ENCODE measurements at places on chromosomes 2 and 18.
A peak's percentile ranks its signal among the peaks of the same experiment; 100 is the strongest.

DNA sequence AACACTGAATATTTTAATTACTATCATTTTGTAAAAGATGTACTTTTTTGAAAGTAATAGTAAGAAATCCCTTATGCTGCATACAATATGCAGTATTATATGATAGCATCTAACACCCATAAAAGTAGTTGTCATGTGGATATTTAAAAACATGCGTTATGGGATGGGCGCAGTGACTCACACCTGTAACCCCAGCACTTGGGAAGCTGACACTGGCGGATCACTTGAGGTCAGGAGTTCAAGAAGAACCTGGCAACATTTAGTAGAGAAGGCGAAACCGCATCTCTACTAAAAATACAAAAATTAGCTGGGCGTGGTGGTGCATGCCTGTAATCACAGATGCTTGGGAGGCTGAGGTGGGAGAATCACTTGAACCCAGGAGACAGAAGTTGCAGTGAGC, 88.9 kb downstream of the FEZ2 start:
- DNase-seq = no peak

DNA sequence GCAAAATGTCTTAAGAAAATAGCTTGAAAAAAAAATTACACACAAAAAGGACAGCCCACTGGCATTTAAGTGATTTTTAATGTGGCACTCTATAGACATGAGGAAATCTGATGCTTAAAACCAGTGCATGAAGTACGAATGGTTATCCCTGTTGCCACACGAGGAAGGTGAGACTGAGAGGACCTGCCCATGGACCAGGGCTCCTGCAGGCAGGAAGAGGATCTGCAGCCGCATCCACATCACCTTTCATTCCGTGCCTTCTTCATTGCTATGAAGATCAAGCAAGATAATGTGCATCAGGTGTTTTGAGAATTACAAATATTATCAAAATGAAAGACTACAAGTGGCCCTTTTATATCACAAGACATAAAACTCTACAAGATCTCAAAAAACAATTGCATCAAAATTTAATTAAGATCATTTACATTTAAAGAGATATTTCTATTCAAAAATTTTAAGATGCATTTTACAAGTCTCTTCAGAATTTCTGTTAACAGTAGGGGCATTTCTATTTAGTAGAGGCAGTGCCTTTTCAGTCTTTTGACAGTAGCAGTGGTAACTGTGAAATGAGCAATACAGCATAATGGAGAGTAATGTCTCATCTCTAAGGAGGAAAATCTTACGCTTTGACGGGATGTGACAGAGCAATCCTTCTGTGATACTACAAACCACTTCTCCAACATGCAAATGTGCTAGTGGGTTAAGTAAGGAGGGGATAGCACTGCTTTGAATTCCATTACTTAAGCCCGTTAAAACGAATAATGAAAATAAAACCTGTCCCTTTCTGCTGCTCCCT, 83.4 kb downstream of the SLC5A7 start:
- DNase-seq = no peak

DNA sequence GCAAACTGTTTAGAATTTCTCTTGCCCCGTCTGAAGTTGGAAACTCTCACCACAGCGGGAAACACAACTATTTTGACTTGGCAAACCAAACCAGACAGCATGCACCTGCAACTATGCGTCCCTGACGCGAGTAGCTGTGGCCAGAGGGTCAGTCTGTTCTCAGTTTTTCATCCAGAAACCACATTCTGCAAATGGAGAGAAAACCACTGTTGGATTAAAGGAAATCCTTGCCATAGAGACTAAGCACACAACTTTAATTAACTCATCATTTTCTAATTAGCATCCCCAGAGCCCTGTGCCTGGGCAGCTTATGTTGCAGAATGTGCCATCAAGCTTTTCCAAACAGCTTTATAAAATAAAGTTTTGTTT, 415.7 kb upstream of the TCF4 start:
- no peak for DNase-seq

DNA sequence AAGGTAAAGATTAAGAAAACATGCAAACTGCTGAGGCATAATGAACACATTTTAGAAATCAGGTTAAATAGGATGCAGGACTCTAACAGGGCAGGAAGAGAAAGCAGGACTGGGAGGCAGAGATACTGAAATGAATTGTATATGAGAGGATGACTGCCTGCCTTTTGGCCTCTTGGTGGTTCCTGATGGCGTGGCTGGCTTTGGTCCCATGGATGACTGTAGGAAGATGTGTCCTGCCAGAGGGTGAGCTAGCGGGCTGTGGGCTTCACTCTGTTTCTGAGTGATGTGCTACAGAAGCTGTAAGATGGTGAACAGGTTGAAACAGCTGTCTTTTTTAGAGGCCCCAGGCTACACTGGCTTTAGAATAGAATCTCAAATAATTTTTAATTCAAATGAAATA, 517.0 kb downstream of the SLC4A3 start:
- DNase-seq = no peak

GRCh38 chr18:67935638-67936037, 419.1 kb upstream of the DSEL start:
- DNase-seq = no peak

DNA sequence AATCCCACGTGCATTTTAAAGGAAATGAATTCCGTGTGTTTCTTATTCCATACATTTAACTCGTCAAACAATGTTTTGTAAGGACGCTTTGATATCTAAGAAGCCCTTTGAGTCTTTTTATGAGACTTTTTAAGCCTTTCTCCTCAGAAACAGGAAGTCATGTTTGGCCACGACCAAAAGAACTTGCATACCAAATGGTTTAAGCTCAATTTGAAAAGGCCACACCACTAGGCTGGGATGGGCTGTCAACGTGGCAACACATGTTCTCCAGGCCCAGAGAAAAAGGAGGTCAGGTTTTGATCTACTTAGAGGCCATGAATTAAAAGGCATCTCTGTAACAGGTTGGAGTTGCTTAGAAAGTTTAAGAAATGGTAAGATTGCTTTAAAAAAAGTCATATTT, 441.8 kb downstream of the CMPK2 start:
- DNase-seq = no peak

DNA sequence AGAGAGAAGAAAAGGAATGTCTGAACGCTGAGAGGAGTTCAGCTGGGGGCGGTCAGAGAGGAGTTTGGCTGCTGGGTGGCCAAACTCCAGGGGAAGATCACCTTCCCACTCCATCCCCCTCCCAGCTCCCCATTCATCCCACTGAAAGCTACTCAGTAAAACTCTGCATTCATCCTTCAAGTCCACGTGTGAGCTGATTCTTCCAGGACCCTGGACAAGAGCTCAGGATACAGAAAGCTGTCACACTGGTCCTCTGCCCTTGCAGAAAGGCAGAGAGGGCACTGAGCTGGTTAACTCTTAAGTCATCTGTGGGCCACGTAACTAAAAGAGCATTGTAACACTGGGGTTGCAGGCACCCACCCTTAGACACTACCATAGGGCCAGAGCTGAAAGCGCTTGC, 132.1 kb upstream of the ARL4C start:
- DNase-seq = no peak

DNA sequence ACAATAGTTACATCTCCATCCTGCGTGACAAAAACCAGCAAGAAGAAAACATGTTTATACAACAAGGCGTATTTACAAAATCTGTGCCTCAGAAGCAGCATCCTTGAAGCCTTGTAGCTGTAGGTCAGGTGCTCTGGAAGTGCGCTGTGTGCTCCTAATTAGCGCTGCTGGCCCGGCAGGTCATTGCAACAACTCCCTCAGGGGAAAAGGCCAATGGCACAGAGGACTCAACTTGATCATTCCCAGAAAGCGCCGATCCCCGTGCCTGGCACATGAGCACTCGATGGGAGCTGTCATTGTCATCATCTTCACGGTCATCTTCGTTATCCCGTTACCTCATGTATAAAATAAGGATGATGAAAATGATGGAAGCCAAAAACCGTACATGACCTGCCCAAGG, 58.5 kb downstream of the EIPR1 start:
- no peak for DNase-seq

- DNase-seq = no peak
Observed at GRCh38 chr2:200449149-200449548, 60.7 kb downstream of the KCTD18 start.

DNA sequence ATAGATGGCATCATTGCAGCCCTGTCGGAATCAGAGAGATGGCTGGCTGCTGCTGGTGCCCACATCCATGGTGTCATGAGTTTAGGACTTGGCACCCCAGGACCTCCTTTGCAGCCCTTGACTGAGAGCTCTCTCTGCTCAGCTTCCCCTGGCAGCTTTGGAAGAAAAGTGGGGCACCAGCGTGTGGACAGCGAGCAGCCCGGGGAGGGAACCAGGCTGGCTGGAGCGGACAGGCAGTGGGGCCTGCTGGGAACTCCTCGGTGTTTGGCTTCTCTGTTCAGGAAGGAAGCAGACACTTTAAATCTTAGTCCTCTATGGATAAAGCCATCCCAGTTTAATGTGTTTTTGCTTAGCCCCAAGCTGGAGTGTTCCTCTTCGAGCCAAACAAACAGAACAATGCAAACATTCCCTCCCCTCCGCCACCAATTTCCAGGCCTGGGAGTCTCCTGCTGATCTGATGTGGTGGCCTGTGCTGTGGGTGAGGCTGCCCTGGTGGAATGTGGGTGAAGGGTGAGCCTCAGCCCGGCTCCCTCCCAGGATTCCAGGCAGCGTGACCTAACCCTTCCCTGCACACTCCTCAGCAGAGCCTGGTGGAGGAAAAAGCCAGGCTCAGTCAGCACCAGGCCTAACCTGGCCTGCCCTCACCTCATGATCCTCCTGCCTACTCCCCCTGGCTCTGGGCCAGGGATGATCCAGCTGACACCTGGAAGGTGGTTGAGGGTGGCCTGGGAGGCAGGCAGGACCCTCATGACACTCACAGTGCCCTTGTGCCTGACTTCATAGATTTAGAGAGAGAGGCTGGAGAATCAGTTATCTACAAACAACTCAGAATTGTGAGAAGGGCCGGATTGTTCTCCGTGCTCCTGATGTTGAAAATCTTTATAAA, 21.6 kb upstream of the ITGB6 start:
- peak; percentile 44 for DNase-seq
